LoVo (cell line): ENCODE measurements at places on chromosomes 12 and 14.

DNA sequence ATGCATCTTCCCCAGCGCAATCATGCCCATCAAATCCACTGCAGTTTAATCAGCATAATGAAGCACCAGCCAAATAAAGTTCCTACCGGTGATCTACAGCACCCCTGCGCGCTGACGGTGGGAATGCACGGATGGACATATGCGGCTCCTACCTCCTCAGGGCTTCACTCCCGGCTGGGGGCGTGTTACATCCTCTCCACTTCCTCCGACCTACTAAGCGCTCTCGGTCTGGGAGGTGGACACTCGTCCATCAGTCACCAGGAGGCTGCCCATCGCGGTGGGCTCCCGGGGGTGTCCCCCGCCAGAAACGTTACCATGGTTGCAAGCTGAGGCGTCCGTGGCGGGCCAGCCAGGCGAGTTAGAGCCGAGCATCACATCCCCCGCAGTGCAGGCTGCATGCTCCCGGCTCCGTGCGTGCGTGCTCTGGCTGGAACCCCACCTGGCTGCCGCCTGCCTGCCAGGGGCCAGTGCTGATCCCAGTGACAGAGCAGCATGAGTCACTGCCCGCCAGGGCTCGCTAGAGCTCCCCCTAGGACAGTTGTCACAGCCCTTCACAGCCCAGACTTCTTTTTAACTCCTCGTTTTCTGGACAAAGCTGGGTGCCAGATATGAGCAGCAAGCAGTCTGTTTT is 73.0 kb downstream of the CIT start:
- DNase-seq = peak; percentile 49

DNA sequence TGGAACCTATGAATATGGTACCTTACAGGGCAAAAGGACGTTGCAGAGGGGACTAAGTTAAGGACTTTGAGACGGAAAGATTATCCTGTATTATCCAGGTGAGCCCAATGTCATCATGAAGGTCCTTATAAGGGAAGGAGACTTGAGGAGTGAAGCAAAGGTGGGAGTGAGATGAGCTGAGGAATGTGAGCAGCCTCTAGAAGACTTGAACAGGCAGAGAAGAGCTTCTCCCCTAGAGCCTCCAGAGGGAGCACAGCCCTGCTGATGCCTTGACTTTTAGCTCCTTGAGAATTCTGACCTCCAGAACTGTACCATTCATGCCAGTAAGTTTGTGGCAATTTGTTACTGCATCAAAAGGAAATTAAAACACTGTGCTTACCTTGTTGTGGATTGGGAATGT is 41.8 kb upstream of the DCD start:
- DNase-seq = no peak

DNA sequence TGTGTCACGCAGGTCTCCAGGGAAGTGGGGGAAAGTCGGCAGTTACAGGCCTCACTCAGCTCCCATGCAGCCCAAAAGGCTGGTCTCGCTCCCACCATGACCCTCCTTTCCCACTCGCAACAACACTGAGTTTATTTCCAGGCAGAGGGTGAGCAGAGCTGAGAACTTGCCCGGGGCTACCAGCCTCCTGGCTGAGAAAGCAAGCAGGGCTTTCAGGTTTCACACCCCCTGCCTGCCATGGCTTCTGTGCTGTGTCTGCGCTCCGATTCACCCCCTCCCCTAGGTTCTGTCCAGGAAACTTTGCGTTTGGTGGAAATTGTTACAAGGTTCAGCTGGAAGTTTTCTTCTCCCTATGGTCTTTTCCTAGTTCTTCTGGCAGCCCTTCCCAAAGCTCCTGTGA is 17.1 kb downstream of the OR10G2 start:
- no peak for DNase-seq

DNA sequence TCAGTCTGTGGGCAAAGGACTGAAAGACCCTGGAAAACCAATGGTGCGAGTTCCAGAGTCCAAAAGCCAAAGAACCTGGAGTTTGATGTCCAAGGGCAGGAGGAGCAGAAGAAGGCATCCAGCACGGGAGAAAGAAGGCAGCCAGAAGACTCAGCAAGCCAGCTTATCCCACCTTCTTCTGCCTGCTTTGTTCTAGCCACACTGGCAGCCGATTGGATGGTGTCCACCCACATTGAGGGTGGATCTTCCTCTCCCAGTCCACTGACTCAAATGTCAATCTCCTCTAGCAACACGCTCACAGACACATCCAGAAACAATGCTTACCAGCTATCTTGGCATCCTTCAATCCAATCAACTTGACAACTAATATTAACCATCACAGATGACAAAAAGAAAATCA is 57.2 kb upstream of the CAPRIN2 start:
- DNase-seq = no peak

- no peak for DNase-seq
Measured at GRCh38 chr12:52433501-52434080, 580 bp downstream of the KRT75 start.

DNA sequence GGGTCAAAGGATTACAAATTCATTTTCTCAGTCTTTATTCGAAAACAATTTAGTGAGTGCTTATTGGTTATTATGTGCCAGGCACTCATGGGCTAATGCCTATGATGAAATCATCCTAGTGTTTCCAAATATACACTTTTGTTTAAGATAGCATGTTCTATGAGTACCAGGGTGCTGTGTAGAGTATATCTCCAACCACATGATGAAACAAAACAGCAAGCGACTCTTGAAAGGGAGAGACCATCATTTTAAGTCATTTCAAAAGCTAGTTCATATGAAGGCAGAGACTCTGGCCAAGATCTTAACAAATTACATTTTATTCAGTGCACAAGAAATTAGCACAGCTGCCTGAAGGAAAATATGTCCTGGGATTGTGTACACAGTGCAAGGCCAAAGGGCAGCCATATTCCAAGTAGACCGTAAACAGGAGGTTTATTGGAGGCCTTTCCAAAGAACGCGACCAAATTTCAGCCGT is 204.2 kb downstream of the EFCAB11 start:
- no peak for DNase-seq

- no peak for DNase-seq
Measured at GRCh38 chr12:2639020-2639298, 155.8 kb upstream of the FKBP4 start.

- DNase-seq = no peak
Measured at GRCh38 chr12:39835517-39836489, 216.2 kb upstream of the ABCD2 start.

- no peak for DNase-seq
Measured at GRCh38 chr12:108757856-108758255, 26.5 kb upstream of the CORO1C start.

- no peak for DNase-seq
Measured at GRCh38 chr14:103231376-103232019, 102.5 kb upstream of the EIF5 start.

DNA sequence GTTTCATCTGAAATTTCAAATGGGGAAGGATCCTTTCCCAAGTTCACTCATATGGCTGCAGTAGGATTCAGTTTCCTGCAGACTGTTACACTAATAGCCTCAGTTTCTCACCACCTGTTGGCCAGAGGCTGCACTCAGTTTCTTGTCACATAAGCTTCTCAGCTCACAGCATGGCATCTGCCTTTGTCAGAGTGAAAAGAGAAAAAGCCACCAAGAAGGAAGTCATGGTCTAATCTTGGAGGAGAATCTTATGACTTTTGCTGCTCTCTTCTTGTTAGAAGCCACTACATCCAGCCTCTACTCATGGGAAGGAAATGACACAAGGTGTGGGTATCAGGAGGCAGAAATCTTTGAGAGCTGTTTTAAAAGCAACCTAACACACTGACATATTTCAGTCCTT is 39.4 kb upstream of the BTG1 start:
- DNase-seq = no peak

DNA sequence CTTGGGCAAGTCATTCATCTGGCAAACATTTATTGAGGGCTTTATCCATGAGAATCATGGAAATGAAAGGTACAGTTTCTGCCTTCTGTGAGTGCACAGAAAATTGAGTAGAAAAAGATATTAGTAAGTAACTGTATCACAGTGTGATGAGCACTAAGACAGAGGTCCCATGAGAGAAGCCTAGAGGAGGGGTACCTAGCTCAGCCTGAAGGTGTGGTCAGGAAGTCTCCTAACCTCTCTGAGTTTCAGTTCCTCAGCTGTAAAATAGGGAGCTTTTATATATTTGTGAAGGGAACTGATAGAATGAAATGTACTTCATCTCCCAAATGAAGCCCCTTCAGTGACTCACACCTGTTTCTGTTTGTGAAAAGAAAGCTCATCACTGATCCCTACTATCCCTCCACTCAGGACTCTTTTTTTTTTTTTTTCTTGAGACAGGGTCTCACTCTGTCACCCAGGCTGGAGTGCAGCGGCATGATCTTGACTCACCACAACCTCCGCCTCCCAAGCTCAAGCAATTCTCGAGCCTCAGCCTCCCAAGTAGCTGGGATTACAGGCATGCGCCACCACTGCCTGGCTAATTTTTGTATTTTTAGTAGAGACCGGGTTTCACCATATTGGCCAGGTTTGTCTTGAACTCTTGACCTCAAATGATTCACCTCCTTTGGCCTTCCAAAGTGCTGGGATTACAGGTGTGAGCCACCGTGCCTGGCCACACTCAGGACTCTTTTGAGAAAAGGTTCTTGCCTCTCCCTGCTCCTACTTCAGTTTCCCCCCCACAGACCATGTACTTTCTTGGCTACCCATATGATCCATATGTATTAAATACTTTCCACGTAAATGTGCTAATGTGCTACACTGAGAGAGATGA is 93.7 kb upstream of the FUT8 start:
- no peak for DNase-seq

DNA sequence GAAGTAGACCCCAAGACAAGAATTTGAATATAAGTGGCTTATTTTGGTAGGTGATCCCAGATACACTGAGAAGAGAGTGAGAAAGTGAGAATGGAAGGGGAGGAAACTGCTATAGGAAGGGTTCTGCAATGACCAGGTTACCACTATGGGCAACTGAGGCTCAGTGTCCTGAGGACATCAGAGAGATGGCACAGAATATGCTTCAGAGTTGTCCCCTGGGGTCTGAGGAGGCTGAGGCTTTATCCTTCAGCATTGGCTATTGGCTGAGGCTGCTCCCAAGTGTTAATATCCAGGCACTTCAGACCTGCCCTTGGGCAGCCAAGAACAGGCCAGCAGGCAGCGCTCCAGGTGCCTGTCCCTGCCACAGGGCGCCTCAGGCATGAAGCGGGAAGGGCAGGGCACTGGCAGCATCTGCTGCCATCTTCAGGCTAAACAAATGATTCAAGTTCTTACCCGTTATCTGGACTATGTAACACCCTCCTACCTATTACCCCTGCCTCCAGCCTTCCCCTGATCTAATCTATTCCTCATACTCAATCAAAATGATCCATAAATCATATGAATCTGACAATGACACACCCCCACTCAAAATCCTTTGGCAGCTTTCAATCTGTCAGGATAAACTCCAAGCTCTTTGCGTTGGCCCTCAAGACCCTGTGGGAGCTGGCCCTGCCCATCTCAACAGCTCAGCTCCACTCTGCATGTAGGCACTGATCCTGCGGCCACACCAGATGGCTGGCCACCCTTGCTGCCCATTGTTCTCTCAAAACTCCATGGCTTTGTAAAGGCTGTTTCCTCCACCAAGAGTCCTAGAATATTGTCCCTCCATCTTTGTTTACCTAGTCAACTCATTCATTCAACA is 42.4 kb downstream of the CKAP4 start:
- DNase-seq = peak; percentile 42

DNA sequence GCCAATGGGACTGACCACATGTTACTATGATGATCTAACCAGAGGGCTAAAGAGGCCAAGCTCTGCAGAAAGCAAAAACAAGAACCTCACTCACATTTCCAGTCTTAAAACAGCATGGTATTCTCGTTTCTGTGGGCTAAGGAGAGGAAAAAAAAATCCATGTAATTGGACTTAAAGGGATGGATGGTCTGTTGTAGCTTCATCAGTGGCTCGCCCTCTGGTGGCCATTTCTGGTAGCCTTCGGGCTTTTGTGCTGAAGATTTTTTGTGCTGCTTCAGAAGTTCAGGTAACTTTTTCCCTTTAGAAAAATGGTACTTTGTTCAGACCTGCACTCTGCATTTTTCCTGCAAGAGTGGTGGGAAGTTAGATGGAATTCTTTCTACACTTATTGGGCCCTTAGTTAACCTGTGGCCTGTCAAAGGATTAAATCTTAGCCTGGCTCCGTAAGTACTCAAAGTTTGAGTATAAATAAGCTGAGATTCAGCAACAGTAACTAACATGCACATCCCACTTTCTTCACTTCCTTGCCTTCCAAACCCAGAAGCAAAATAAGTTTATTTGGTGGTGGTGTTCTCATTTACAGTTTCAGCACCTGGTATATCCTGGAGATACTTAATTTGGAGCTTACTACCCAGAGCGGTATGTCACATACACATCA is 22.3 kb downstream of the DCAF4 start:
- peak; percentile 30 for DNase-seq

- no peak for DNase-seq
Measured at GRCh38 chr14:102246071-102246470, 58.9 kb downstream of the MOK start.

DNA sequence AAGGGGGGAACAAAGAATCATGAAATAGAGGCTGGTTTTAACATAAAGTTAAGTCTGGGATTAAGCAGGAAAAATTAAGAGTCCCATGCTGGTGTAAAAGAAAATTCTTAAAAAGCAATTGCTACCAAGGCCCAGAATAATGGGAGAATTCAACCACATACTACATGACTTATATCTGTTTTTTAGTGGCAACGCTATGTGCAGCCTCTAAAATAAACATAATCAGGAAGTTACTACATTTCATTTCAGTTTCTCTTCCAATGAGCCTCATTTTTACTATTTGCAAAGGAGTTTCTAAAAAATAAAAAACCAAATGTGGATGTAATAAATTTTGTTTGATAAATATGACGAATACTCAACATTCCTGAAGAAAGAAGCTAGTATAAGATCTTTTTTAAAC is 58.1 kb downstream of the CPNE8 start:
- no peak for DNase-seq

GRCh38 chr12:69331519-69331908 is 16.7 kb upstream of the LYZ start:
- DNase-seq = peak; percentile 50

- DNase-seq = no peak
Measured at GRCh38 chr14:94139421-94139820, 10.0 kb upstream of the IFI27L2 start.

- DNase-seq = no peak
Measured at GRCh38 chr14:79786522-79786921, 424.8 kb downstream of the DIO2 start.

DNA sequence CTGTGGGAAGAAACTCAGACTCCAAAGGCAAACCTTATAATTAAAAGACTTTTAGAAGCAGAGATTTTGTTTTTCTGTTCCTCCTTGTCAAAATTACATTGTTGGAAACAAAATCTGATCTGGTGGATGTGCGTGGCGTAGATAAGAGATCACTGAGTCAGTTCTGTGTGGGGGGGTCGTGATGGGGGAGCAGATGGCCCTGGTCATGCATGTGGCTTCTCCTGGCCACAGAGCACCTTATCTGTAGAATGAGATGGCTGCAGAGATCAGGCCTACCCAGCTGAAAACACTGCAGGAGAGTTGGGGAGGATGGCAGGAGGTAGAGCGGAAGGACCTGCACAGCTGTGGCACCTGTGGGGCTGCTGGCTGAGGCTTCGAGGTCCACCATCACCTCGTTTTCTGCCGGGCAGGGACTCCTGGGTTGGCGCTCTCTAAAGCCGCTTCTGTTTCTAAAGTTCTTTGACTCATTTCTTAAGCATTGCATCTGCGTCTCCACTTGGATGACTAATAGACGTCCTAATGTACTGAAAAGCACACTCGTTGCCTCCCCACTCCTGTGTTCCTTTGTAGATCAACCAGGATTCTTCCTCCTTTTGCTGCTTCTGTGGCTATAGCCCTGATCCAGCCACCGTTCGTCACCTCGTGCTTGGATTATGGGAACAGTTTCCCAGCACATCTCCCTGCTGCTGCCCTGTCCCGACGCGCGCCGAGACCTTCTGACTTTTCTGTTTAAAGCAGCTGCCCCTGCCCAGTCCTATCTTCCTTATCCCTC is 93.4 kb downstream of the TSPAN9 start:
- DNase-seq = no peak
